ENCODE measurements at places on chromosomes 3 and 15.
A peak's percentile ranks its signal among the peaks of the same experiment; 100 is the strongest.

GRCh38 chr3:127100459-127101410 is 92.2 kb upstream of the PRR23E start:
- DNase-seq: no peak

GRCh38 chr3:167691366-167691765 is 37.6 kb upstream of the WDR49 start:
- DNase-seq: no peak

DNA sequence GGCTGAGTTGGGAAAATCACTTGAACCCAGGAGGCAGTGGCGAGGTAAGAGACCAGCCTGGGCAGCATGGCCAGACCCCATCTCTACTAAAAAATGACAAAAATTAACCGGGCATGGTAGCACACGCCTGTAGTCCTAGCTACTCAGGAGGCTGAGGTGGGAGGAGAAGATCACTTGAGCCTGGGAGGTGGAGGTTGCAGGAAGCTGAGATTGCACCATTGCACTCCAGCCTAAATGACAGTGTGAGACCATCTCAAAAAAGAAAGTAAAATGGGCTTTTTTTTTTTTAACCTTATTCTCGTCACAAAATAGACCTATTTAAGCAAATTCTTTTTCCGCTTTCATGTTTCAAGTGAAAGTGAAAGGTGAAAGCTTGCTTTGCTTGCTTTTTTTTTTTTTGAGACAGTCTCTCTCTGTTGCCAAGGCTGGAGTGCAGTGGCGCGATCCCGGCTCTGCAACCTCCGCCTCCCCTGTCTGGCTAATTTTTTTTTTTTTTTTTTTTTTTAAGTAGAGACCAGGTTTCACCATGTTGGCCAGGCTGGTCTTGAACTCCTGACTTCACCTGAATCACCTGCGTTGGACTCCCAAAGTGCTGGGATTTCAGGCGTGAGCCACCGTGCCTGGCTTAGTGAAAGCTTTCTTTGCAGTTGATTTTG is 3.6 kb downstream of the PDIA3 start:
- DNase-seq: no peak

GRCh38 chr3:14885307-14885706 is 62.1 kb upstream of the NR2C2 start:
- no peak for DNase-seq

DNA sequence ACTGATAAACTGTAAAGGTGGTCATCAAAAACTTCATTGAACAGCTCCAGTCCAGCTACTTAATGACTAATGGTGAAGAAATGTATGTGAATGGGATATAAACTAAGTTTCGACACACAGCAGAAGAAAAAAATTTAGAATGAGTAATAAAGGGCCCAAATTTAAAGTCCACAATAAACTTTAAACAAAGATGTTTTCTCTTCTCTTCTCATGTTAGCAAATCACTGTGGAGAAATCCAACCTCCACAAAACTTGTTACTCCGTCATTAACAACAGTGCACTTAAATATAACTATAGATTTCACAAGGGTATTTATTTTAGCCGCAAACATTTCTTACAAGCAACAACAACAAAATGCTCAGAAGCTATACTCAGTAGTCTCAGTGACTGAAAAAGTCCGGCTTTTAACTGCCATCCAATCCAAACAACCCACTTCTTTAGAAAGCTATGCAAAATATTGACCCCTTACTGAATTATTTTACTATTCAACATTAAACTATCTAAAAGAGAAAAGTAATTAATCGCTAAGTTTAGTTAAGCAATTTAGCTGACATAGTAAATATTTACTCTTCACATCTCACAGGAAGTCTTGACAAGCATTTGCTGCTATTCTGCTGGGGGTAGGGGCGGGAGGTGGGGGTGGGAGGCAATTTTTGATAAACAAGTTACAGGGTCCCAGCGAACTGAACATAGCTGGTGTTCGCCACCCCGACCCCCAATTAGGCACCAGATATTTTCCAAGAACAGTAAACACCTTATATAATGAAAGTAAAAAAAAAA is 2.4 kb downstream of the IGF2BP2 start:
- no peak for DNase-seq

GRCh38 chr15:84653584-84653909 is 536 bp downstream of the WDR73 start:
- peak; percentile 33 for DNase-seq

GRCh38 chr15:33533197-33533596 is 222.4 kb downstream of the RYR3 start:
- DNase-seq: no peak

GRCh38 chr3:48415251-48415953 is 14.5 kb downstream of the PLXNB1 start:
- no peak for DNase-seq

- DNase-seq: no peak
Observed at GRCh38 chr3:188046561-188047211, 107.3 kb upstream of the LPP start.

DNA sequence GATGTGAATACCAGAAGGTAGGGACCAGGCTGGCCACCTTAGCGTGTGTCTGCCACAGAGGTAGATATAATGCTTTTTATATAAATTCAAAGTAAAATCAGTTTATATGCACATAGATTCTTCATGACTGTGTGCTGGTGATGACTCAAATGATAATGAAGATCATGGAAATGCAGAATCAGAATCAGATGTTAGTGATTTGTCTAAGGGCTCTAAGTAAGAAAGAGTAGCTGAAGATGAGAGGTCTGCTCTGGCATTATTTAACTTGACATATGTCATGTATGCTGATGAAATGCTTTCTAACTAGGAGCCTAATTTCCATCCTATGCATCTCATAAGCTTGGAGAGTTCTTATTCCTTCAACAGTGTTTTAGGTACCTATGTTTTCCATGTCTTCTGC is 50.3 kb upstream of the DPH6 start:
- DNase-seq: no peak

- no peak for DNase-seq
Observed at GRCh38 chr3:25472153-25472552, 44.1 kb downstream of the RARB start.

DNA sequence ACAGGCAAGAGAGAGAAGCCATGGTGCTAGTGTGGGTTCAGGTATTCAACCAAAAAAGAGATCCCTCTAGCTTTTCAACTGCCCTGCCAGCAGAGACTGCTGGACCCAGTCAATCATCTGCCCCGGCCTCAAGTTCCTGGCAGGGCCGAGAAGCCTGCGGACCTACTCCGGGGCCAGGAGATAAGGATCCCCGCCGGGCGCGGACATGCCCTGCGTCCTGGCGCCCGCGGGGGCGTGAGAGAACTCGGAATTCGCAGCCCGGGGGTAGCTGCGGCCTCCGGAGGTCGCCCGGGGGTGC is 821 bp upstream of the MAGI1 start:
- no peak for DNase-seq

DNA sequence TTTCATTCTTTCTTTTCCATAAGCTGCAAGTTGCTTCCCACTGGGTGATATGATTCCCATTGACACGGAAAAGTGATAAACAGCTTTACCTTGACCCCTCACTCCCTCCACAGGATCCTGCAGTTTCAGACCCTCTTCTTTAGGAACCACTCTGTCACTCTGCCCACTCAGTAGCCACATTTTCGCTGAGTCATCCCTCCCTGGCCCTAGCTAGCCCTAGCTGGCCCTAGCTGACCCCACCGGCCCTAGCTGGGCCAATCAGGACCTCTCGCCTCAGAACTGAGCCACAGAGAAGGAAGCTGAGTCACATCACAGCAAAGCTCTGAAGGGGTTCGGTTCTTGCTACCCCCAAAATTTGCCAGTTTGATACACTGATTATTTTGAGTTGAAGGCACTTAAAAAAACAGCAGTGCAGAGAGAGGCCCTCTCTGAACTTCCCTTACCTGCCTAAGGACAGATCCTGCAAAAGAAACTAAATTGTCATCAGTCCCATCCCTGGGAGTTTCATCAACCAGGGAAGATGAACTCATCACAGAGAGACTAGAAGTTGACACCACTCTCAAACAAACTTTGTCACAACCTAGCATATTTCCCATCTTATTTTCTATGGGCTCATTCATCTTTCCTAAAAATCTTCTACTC is 233.5 kb upstream of the PROK2 start:
- no peak for DNase-seq

DNA sequence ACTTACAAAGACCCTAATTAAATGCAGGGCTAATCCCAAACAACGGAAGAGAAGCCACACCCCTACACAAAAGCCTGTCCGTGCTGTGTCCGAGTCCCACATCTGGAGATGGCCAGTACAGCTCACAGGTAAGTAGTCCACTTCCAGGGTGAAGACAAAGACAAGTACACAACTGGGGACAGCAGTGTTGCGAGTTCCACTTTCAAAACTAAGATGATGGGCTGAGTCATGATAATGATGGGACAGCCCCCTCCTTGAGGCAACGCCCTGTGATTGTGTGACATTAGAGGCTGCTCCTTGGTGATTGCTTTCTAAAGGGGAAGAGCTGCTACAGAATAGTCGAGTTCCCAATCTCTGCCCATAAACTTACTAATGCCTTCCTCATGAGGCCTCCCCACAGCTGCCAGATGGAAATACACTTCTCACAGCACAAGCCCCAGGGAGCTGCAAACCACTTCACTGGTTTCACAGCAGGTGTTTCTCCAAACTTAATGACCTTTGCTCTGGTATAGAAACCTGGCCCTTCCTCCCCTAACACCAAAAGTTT is 27.6 kb downstream of the RFT1 start:
- DNase-seq: no peak

GRCh38 chr15:71202712-71203111 is 87.4 kb downstream of the THSD4 start:
- DNase-seq: peak; percentile 94

DNA sequence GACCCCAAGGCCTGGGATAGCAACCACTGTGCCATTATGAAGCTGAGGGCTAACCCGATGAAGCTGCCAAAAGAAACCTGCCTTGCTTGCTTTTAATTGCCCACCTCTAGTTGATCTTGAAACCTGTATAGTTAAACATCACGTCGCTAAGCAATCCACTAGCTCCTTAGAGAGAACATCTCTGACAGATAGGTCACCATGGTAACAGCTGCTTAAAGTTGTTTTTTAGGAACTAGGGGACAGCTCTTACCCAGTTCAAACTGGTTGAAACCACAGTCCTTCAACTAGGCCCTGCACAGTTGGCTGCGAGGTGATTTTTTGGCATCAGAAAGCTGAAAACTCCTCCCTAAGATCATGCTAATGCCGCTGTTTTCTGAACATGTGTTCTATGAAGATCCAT is 135.7 kb downstream of the EBLN2 start:
- no peak for DNase-seq

GRCh38 chr3:42351207-42351606 is 59.2 kb downstream of the LYZL4 start:
- no peak for DNase-seq

GRCh38 chr15:32859996-32860395 is 142.2 kb downstream of the GREM1 start:
- DNase-seq: no peak

DNA sequence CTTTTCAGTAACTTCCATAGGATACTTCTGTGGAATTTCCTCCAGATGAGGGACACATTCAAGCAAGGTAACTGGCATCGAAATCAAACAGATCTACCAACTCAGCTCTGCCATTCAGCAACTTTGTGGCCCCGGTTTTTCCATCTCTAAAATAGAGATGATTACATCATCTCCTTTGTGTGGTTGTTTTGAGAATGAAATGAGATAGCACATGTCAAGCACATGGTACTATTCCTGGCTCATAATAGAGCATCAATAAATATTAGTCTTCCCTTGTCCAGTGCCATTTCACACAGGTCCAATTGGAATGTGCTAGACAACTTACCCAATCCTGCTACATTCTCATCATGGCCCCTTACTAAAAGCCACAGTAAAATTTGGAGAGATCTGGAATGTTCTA is 24.2 kb upstream of the TM4SF4 start:
- no peak for DNase-seq
